ENCODE measurements at places on chromosomes 12 and 14. TPM values are rescaled to one million over a fixed set of nuclear protein-coding genes. Genes with fewer than 3 reads are reported as not detected.

Gene CMA1
- not detected for total RNA-seq

Gene TAPBPL
- total RNA-seq = not detected

Gene HOXC12
- not detected for total RNA-seq

DNA sequence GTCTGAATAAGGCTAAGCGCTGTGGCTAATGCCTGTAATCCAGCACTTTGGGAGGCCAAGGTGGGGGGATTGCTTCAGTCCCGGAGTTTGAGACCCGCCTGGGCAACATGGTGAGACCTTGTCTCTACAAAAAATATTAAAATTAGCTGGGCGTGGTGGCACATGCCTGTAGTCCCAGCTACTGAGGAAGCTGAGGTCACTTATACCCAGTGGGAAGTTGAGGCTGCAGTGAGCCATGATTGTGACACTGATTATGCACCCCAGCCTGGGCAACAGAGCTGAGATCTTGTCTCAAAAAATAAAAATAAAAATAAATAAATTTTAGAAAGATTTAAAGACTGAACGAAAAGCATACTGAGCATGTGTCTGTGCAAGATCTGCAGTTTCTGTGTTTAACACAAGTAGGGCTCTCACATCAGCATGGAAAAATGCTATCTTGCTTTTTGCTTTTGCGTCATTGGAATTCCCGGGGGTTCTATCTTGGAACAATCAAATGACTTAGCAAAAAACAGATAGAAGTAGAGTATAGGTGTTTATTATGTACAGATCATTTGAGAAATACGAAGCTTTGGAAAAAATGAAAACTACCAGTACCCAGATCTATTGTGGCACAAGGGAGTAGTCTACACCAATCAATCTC, 161.9 kb downstream of the CAPZA3 start:
- H3K27ac ChIP-seq = no peak overlapping the region
- H3K27me3 ChIP-seq = no peaks in the 10 kb centered on the region
- H3K36me3 ChIP-seq = no peaks in the 10 kb centered on the region
- H3K4me1 ChIP-seq = peaks cover 9% of the 10 kb centered on the region

GRCh38 chr12:122980183-122981035, at the start of gene ARL6IP4:
Gene ARL6IP4 (plus strand): TSS chr12:122980681. CDS start chr12:122981140, 459 bp downstream.
- DNase-seq = peak; percentile 80
- H3K27me3 ChIP-seq = no peaks in the 10 kb centered on the region
- H3K4me3 ChIP-seq = peak within 1 kb of the TSS; percentile 92
- no peak within 1 kb of the TSS for H3K27ac ChIP-seq
- peaks cover 18% of the 10 kb centered on the region for H3K4me1 ChIP-seq

- no peak overlapping the region for H3K4me3 ChIP-seq
- no peaks in the 10 kb centered on the region for H3K27me3 ChIP-seq
- no peaks in the 10 kb centered on the region for H3K4me1 ChIP-seq
- DNase-seq = peak; percentile 62
- H3K36me3 ChIP-seq = no peaks in the 10 kb centered on the region
These were observed 9.3 kb downstream of the CCDC196 start for GRCh38 chr14:66495218-66496098.
